ENCODE measurements at places on chromosomes 7 and 10.

DNA sequence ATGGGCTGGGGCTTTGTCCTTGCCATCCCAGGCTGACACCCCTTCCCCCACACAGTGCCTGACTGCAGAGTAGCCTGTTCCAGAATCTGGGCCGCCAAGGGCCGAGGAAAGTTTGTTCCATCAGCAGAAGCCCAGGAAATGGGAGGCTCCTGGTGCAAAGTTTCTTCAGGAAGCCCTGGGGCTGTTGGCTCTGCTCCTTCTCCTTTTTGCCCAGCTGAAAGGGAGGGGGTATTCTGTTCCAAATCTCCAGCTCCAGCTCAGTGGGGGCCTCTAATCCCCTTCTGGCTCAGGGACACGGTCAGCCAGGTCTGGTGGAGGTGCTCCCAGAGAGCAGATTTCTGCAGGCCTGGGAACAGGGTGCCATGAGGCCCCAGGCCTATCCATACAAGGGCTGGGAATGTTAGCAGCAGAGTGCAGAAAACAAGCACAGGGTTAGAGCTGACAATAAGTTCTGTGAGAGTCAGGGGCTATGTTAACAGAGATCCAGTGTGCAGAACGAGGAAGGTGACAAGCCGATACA, 399.5 kb downstream of the RPS24 start:
- no peak for DNase-seq

DNA sequence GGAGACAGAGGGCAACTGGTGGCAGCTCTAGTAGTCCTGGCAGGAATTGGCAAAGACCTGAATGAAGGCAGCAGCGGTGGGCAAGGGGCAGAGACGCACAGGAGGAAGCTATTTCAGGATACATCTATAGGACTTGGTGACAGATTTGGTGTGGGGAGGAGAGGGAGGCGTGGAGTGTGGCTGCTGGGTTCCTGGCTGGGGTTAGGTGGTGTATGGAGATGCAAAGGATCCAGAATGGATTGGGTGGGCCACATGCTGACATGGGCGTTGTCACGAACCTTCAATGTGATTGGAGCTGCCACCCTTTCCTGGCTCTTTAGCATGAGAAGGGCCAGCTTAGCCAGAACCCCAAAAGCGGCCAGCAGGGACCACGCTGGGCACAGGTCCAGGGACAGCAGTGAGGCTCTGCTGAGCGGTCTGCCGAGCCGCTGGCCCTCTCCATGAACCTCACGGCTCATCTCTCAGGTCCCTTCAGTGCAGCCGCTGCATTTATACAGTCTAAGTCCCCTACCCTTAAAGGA, 10.2 kb upstream of the ADCY1 start:
- DNase-seq: no peak

DNA sequence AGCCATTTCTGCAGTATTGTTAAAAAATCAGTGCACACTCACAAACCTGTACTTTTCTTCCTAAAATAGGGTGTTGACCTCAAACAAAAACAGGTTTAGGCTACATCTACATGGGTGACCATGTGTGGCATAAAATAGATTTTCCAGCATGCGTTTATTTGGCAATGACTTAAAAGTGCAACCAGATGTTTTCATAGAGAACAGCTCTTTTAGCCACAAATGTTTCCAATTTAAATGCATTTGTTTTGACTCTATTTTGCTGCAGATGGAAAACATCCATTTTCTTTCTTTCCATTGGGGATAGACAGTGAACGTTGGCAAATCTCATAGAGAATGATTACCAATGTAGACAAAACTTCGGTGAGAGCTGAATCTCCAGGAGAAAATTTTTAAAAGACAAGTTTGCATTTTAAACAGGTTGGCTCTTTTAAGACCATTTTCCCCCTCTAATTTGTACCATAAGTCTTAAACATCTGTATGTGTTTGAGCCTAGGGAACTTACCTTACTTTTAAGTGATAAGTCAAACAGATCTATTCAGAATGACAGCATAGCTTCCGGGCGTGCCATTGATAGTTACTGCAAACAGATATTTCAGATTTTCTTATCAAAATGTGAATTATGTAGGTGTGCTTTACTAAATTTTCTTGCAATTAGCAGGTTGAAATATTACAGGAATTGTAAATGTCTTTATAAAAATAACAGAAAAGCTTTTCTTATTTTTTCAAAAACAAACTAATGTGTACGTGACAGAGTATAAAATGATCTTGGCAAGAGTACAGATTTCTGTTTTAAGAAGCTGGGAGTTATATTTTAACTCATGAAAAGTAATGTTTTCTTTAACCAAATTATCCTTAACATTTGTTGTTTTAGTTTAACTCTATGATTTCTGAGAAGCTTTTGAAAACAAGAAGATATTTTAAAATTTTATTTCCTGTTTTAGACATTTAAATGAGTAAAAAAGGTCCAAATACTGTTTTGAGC, 144.9 kb downstream of the HGF start:
- no peak for DNase-seq

DNA sequence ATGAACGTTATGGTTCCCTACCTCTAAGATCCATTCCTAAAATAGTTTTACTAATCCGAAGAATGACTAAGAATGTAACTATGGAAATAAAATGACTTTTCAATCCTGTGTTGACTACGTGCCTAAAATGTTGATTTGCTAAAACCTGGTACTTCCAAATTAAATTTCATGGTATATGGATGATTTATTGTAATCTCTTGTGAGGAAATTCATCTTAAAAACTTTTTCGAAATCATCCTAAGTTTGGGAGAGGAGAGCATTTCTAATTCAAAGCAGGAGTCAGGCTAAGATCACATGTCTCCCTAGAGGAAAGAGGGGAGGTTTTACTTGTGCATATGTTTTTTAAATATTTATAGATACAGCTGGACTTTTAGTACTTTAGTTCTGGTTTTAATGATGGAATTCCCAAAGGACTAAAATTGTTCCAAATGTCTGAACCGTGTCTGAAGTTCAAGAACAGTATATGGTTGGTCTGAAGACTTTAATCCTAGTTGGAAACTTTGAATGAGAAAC, 483.9 kb downstream of the AUTS2 start:
- DNase-seq: no peak

- DNase-seq: no peak
Observed at GRCh38 chr10:7399533-7399932, 11.3 kb downstream of the SFMBT2 start.

DNA sequence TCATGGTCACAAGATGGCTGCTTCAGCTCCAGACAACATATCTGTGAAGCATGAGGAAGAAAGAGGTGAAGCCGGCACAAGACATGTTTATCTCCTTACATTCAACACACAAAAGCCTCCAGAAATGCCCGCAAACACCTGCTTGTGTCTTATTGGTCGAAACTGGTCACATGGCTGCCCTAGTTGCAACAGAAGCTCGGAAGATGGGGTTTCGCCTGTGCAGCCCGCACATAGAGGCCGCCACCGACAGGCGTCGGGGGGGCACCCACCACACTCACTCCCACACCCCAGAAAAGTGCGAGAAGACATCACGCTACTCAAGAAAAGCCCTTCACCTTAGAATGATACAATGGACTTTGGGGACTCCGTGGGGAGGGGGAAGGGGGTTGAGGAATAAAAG, 63.0 kb upstream of the MGMT start:
- no peak for DNase-seq

DNA sequence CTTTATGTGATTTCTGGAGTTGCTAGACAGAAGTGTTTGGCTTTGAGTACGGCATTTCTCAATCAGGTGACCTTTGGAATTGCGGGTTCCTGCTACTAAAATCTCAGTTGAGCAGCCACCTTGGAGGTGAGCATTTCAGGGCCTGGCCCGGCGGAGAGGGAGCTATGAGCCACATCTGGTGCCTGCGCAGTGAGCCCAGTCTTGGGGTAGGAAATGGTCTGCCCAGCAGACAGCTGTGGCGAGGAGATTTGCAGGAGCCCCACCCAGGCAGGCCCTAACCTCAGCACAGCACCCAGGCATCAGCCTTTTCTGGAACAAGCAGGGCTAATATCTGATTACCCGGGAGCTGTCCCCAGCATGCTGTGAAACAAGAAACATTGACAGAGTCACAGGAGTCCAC, 547.9 kb upstream of the FOXK1 start:
- no peak for DNase-seq

DNA sequence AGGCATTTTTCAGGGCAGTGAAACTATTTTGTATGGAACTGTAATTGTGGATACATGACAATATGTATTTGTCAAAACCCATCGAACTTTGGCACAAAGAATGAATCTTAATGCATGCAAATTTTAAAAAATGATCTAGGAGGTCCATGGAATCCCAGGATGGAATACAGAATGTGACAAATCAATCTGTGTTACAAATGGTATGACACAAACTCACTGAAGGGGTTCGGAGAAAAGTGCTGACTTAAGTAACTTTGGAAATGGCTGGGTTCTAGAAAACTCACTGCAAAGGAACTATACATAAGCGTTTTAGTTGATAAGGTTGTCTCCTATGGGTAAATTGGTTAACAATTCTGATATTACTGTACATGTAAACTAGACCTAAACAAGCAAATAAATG, 26.0 kb downstream of the CALN1 start:
- DNase-seq: no peak

- DNase-seq: no peak
Observed at GRCh38 chr7:1647961-1648672, 22.0 kb upstream of the ELFN1 start.

GRCh38 chr10:16996530-16996964, 133.1 kb downstream of the CUBN start:
- DNase-seq: no peak

DNA sequence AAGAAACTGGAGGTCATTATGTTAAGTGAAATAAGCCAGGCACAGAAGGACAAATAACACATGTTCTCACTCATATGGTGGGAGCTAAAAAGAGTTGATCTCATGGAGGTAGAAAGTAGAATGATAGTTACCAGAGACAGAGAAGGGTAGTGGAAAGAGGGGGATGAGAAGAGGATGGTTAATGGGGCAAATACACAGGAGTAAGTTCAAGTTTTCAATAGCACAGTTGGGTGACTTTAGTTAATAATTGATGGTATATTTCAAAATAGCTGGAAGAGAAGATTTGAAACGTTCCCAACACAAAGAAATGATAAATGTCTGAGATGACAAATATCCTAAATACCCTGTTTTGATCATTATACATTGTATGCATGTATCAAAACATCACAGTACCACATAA, 261.8 kb downstream of the THSD7A start:
- no peak for DNase-seq

DNA sequence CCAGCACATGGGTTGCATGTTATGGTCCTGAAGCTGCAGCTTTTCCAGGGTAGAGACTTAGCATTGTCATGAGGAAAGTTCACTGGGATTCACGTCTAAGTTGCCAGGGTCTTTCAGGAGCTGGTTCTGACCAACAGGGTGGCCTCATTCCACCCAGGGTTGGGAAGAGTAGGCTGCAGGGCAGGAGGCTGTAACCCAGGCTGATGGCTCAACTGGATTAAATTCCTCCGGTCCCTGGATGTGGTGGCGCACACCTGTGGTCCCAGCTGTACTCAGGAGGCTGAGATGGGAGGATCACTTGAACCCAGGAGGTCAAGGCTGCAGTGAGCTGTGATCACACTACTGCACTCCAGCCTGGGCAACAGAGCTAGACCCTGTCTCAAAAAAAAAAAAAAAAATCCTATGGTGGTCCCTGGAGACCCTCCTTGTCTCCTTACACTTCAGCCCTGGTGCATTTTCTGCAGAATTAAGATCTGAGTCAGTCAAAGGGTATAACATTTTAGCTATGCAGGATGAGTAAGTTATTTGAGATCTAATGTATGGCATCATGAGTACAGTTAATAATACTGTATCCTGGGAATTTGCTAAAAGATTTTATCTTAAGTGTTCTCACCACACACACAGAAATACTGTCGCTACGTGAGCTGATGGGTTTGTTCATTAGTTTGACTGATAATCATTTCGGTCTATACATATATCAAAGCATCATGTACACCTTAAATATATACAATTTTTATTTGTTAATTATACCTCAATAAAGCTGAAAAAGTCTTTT, 44.0 kb downstream of the ASB13 start:
- DNase-seq: no peak

DNA sequence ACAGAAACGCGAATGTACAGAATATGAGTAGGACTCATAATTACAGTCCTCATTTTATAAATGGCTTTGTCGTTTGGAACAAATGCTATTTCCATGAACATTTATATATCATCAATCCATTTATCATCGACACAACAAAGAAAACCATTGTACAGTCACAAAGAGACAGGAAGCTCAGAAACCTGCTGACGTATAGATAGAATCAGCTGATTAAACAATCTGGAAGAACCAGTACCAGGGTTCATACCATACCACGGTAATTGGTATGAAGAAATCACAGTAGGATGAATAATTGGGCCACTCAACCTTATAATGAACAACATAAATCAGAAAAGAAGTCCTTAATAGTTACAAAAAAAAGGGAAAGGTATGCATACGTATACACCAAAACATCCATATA, 295.0 kb downstream of the PARD3 start:
- DNase-seq: no peak

- DNase-seq: no peak
Observed at GRCh38 chr10:30241422-30242110, 107.5 kb downstream of the MTPAP start.

DNA sequence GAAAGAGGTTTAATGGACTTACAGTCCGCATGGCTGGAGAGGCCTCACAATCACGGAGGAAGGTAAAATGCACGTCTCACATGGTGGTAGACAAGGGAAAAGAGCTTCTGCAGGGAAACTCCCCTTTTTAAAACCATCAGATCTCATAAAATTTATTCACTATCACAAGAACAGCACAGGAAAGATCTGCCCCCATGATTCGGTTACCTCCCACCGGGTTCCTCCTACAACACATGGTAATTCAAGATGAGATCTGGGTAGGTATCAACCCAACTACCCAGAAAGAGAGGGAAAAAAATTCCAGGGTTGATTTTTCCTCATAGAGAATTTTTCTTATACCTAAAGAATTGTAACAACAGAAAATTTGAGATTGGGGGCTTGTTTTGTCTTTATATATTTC, 13.9 kb downstream of the RAPGEF5 start:
- no peak for DNase-seq

- DNase-seq: no peak
Observed at GRCh38 chr7:129784437-129784782, 168.3 kb downstream of the UBE2H start.

GRCh38 chr7:150570556-150571465, 3.6 kb downstream of the GIMAP4 start:
- DNase-seq: no peak

All from Panc1 (cell line).